Stimulated activated CD8-positive, alpha-beta memory T cell treated with anti-CD3 and anti-CD28 coated beads, Interleukin-7, amount 100 ng/mL, for 1 hour (primary cell): ENCODE measurements at places on chromosomes 4 and X.

DNA sequence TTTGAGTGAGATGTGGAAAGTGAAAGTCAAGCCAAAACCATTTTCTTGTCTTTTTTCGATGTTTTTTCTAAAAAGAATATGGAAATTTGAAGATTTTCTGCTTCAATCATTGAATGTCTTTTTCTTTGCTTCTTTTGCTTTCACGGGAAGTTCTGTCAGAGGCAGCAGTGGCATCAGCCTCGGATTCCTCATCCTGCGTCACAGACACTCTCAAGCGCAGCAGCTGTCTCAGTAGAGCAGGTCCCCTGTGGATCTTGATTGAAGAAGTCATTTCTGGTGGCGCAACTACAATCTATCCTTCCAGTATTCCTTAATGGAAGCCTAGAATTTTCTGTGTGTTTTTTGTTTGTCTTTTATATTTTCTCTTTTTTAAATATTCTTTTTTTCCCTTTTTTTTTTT is 52.7 kb upstream of the NEIL3 start:
- DNase-seq = no peak

DNA sequence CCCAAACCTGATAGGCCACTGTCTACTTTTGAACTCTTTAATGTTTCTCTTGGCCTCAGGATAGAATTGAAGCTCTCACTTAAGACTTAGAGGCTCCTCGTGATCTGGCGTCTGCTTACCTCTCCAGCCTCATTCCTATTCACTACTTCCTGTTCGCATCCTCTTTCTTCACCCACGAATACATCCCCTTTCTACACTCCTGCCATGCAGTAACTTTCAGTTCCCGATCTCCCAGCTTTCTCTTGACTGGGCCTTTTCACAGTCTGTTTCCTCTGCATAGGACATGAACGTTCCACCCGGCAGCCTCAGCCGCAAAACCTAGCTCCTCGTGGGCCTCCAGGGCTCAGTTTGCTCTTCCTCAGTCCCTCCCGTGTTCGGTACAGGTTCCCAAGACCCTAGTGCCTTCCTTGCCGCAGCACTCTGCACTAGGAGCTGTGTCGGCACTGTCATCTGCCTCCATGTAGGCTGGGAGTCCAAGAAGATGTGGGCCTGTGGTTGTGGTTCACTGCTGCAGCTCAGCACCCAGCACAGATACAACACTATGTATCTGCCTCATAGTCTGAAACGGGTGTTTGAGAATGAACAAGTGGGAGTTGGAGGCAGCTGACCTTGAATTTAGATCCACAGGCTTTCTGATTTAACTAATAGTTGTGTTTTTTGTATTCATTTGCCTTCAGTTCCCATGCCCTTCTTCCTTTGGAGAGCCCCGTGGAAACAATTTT is 15.8 kb downstream of the RPL39 start:
- no peak for DNase-seq

DNA sequence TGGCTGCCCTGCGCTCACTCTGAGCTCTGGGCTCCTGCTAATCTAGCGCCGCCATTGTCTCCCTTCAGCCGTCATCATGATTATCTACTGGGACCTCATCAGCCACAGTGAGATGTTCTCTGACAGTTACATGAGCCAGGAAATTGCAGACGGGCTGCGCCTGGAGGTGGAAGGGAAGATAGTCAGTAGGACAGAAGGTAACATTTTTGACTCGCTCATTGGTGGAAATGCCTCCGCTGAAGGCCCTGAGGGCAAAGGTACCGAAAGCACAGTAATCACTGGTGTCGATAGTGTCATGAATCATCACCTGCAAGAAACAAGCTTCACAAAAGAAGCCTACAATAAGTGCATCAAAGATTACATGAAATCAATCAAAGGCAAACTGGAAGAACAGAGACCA is 21.8 kb upstream of the PIN4 start:
- no peak for DNase-seq

DNA sequence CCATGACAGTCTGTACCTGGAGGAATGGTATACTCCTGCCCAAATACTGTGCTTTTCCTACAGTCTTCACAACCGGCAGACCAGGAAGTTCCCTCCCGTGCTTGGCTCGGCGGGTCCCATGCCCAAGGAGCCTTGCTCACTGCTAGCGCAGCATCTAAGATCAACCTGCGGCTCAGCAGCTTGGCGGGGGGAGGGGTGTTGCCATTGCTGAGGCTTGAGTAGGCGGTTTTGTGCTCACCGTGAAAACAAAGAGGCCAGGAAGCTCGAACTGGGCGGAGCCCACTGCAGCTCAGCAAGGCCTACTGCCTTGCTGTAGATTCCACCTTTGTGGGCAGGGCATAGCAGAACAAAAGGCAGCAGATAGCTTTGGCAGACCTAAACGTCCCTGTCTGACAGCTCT is 152.7 kb downstream of the TEX11 start:
- peak; percentile 1 for DNase-seq
